EL (cell line): ENCODE measurements at places on chromosomes 13 and 19.

DNA sequence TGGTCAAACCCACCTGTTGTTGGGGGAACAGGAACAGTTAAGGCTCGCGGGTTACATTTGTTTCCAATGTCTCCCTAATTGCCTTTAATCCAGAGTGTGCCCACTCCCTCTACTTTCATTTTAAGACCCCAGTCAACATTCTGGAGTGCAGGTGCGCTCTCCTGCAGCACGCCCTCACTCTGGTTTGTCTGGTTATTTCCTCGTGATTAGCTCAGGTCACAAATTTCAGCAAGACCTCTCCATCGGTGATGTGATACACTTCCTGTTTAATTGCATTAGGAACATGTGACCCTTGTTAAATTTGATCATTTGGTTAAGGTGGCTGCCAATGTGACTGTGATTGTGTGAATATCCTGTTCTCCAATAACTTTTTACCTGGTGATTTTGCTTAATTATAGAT, 53.0 kb downstream of the TEX29 start:
- DNase-seq: no peak

DNA sequence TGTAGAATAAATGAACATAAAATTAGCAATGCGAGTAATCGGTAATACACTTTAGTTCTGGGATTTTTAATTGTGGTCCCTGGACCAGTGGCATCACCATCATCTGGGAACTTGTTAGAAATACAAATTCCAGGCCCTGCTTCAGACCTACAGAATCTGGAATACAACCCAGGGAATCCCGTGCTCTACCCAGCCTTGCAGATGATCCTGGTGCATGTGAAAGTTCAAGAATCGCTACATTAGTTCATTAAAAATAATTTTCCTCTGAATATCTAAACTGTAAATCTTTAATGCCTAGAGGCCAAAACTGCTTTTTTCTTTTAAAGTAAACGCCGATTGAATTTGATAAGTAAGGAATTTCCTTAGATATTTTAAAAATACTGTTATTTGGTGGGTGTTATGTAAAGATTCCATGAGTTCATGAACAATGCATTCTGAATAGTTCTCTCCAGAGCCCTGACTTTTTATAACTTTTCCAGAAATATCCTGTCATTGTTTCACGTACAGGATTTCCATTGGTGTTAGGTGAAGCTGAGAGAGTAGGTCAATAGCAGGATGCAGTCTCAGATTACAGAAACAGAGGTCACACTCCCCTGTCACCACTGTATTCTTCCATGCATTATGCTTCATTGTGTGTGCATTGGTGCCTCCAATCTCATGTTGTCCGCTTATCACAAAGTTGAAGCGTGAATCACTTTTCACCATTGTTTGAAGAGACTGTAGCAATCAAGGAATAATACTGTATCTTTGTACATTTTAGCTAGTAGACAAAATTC, 596.5 kb upstream of the KLF12 start:
- no peak for DNase-seq

- no peak for DNase-seq
Observed at GRCh38 chr13:59304596-59304995, 859.1 kb downstream of the DIAPH3 start.

DNA sequence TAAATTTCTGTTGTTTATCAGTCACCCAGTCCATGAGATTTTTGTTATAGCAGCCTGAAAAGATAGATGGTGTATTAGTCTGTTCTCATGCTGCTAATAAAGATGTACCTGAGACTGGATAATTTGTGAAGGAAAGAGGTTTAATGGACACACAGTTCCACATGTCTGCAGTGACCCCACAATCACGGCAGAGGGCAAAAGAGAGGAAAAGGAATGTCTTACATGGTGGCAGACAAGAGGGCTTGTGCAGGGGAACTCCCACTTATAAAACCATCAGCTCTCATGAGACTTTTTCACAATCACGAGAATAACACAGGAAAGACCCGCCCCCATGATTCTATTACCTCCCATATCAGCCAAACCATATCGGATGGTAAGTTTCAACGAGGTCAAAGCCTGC, 309.2 kb downstream of the LIG4 start:
- no peak for DNase-seq

- peak; percentile 35 for DNase-seq
Observed at GRCh38 chr13:73880365-73880764, 253.8 kb downstream of the KLF12 start.

DNA sequence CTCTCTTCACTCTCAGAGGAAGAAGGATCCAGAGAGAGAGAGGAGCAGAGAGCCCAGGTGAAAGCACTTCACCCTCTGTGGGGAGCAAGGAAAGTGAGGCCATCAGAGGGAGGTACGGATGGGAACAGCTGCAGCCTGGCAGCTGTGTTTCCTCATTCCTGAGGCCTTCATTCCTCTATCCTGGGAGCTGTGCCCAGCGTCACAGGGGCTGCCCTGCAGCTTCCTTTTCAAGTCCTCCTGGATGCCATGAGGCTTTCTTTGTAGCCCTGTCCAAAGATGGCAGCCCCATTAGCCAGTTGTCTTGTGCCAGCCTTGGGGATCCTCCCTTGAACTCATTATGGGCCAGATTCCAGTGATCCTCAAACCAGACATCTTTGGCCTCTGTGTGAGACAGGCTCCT, 76.8 kb upstream of the PCDH8 start:
- DNase-seq: no peak

DNA sequence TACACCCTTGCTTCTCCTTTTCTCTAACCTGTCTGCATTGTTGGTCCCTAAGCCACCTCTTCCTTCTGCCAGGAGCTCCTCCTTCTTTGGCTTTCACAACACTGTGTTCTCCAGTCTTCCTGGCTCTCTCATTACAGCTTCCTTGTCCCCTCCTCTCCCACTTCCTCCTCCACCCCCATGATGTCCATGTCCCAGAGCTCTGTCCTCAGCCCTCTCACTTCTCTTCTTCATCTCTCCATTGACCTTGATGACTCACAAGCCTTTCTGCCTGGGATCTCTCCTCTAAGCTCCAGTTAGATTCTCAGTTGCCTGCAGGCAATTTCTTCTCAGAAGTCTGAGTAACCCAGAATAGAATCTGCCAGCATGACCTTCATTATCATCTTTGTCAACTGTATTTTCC, 100.3 kb upstream of the WASF3 start:
- peak; percentile 89 for DNase-seq

DNA sequence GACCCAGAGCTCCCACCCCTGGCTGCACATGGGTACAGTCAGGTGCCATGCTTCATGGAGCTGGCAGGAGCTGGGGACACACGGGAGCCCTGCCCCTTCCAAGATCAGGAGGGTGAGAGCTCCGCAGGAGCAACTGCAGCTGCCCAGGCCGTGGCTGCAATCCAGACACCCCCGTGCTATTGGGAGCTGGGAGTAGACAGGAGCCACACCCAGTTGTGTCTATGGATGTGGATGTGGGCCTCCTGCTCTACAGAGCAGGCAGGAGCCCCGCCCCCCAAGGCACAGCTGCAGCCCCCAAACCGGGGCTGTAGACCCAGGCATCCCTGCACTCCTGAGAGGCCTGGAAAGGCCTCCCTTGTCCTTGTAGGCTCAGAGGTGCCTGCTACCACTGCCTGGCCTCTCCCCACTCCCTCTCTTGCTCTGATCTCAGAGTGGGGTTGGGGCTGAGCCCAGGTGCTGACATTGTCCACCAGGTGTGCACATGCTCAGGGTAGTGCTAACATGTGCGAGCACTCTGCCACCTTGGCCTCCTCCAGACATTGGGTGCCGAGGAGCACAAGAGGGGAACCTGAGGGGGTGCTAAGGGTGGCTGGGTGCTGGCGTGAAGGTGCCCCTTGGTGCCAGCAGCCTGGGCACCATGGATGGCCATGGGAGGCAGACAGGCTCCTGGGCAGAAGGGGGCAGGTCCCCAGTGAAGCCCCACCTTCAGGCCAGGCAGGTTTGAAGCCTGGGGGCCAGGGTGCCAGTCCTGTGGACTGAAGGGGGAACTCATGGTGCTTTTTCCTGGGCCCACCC, 8.0 kb upstream of the BAX start:
- DNase-seq: no peak

DNA sequence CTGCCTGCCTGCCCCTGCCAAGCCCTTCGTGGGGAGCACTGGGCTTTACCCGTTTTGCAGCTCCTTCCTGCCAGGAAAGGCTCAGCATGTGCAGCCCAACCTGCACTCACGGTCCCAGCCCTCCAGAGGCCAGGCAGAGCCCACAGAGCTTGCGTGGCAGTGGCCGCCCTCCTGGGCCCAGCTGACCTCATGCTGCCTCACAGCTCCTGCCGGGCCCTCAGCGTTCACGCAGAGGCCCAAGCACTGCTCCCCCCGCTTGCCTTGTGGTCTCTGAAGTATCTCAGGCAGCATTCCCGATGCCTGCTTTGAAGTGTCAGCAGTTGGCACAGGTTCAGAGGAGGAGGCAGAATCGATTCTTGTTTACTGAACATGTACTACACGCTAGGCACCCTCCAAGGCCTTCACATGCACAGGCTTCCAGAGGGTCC, 32.5 kb downstream of the CAPN12 start:
- DNase-seq: peak; percentile 96

- DNase-seq: no peak
Observed at GRCh38 chr19:57812226-57812625, 2.5 kb downstream of the ZNF552 start.

DNA sequence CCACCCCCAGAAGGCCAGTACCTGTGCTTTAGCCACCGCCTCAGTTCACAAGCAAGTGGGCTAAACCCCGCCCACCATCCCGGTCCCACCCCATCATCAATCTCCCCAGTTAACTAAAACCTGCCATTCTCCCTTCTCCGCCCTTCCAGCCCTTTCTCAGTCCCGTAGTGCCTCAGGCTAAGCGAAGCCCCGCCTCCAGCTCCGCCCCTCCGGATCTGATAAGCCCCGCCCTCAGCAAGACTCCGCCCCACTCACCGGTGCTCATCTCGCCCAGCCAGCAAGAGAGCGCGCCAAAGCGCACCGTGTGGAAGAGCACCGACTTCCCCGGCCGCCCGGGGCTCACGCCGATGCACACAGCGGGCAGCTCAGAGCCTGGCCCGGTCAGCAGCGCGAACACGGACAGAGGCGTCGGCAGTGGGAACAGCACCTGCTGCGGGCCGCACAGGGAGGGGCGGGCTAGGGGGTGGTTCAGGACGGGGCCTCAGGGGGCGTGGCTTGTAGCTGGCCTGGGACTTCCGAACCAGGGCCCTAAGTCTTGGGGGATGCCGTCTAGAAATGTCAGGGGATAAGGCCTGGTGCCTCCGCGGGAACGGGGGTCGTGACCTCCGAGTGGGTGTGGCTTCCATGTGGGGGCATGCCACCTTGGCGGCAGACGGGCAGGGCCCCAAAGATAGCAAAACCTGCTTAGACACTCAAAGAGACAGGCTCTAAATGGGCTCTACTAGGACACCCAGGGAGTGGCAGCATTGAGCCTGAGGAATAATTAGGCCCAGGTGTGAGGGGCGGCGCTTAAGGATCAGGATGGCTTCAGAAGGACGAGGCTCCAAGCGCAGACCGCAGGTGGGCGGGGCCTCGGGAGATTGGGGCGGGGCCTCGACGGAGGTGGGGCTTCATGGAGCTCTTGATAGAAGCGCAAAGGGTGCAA, 21.4 kb downstream of the MAP4K1 start:
- DNase-seq: peak; percentile 18

DNA sequence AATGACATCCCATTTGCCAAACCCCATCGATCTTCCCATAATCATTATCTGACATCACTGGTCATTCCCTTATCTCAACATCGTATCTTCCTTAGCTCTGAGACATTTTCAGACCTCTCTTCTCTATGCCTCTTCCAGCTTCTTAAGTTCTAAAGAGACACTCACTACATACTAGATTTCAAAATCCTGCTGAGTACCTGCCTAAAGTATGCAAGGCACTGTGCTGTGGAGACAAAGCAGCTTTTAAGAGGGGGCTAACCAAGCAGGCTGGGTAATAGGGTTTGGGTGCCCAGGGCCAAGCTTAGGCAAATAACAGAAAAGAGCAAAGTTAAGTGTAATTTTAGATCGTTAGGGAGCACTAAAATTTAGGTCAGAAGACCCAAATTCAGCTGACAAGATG, 3.4 kb upstream of the POMP start:
- peak; percentile 74 for DNase-seq

- no peak for DNase-seq
Observed at GRCh38 chr13:33678084-33678483, 139.9 kb upstream of the RFC3 start.

- peak; percentile 87 for DNase-seq
Observed at GRCh38 chr19:4400135-4400936, at the start of gene SH3GL1. TSS of gene SH3GL1 (minus strand) at chr19:4400547. CDS start at chr19:4400368, 179 bp downstream.

DNA sequence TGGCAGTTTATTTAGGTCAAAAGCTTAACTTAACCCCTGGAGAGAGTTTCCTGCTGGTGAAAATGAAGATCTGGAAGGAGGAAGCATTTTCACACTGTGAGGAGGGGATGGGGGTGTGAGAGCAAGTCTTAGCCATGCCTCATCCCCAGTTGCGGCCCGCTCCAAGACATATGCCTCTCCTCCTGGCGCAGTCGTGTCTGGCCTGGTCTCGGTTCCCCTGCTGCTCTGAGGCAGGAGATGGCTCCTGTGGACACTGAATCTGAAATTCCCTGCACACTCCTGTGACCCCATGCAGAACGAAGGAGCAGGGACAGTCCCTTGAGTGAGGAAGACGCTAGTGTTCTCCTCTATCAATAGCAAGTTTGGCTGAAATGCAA, 360 bp upstream of the ZNF69 start:
- no peak for DNase-seq
